ENCODE measurements at places on chromosomes 5 and 9. TPM values are rescaled to one million over a fixed set of nuclear protein-coding genes. Genes with fewer than 3 reads are reported as not detected.

GRCh38 chr5:113181409-113181808, 204.8 kb downstream of the DCP2 start:
- DNase-seq, result no peak
- no peak overlapping the region for H3K27ac ChIP-seq
- no peaks in the 10 kb centered on the region for H3K4me1 ChIP-seq

DNA sequence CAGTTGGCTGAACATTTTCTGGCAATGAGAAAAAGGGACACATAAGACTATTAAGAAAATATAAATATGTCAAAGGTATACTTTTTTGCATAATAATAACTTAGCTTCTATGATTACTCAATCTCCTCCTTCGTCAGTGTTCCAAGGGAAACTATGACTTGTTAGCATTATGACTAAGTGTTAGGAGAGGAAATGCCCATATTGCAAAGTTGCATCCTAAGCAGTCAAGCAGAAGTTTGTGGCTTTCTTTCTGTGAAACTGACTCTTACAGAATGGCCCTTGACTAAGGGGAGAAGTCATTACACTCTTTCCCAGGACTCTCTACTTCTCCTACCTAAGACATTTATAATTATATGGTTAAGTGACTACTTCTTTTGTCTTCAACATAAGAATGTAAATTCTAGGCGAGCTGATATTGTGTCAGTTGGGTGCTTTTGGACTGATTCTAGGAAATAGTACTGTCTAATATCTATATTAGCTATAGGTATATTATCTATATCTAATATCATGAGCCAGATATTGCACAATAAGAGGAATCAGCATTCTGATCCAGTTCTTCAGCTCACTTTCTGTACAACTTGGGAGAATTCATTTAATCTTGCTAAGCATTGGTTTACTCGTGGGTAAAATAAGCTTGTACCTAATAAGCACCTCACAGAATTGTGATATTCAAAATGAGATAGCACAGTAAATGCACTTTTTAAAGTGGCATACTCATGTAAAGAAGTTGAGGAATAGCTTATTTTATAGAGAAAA, 16.4 kb upstream of the SPINK6 start:
- no peak for DNase-seq
- no peaks in the 10 kb centered on the region for H3K36me3 ChIP-seq
- peaks cover 4% of the 10 kb centered on the region for H3K4me1 ChIP-seq
- no peak overlapping the region for H3K27ac ChIP-seq
- H3K4me3 ChIP-seq, result no peak overlapping the region

DNA sequence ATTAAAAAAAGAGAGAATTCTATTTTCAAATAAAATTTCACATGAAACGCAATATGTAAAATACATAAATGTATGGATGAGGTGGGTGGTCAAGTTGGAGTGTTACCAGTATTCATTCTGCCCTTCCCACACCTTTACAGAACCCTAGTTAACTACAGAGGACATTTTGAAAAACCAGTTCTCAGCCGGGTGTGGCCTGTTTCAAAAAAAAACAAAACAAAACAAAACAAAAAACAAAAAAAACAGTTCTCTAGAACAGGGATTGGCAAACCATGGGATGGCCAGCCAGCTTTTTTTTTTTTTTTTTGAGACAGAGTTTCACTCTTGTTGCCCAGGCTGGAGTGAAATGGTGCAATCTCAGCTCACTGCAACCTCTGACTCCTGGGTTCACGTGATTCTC, 28.4 kb upstream of the HK3 start:
- no peak for DNase-seq
- no peak overlapping the region for H3K4me3 ChIP-seq
- no peaks in the 10 kb centered on the region for H3K27me3 ChIP-seq

DNA sequence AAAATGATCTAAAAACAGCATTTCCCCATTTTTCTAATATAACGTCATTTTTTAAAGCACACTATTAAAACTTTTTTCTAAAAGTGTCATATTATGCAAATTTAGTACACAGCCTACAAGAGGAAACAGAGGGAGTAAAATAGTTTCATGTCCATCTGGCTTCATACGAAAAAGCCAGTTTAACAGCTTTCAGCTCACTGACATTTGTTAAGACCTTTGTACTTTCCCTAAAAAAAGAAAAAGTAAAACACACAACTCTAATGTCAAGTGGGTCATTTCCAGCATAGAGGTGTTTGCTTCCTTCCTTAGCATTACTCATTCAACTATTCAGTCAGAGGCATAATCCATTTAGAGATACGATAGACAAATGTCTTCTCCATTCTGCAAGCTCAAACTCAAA, 49.4 kb downstream of the ABHD17B start:
- H3K4me1 ChIP-seq, result peaks cover 11% of the 10 kb centered on the region
- no peak overlapping the region for H3K4me3 ChIP-seq
- H3K27ac ChIP-seq, result no peak overlapping the region
- peaks cover 53% of the 10 kb centered on the region for H3K36me3 ChIP-seq
- H3K27me3 ChIP-seq, result no peaks in the 10 kb centered on the region

GRCh38 chr9:96203867-96204501, 98.0 kb downstream of the HSD17B3 start:
- no peaks in the 10 kb centered on the region for H3K4me1 ChIP-seq
- H3K36me3 ChIP-seq, result no peaks in the 10 kb centered on the region
- H3K4me3 ChIP-seq, result no peak overlapping the region
- DNase-seq, result no peak
- peaks cover 1% of the 10 kb centered on the region for H3K27me3 ChIP-seq
- no peak overlapping the region for H3K27ac ChIP-seq

DNA sequence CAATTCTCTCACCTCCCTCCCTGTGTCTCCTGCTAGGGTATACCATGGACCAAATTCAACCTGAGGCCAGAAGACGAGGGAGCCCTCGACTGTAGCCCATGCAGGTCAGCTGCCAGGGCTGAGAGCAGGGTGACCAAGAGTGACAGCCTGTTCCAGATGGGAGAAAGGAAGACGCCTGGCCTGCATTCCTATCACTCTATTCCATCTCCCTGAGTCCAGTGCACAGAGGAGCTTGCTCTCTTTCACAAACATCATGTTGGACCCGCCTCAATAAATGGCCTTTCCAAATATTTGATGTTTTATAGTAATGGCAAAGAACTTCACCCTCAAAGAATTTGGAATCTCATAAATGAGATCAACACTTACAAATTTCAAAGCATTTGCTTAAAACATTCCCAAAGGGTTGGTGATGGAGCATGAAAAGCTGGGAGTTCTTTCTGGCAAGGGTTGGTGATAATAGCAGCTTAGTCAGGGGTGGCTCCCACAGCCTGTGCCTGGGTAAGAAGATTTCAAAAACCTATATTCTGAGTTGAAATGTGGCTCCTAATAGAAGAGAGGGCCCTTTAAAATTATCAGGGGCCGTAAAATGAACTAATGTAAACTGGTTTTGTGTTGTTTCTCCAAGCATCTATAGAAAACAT, 393.1 kb downstream of the EFNA5 start:
- H3K4me1 ChIP-seq, result no peaks in the 10 kb centered on the region
- H3K27me3 ChIP-seq, result peaks cover 9% of the 10 kb centered on the region
- no peak overlapping the region for H3K27ac ChIP-seq
- H3K4me3 ChIP-seq, result no peak overlapping the region

GRCh38 chr5:167642181-167642580, 649.3 kb upstream of the WWC1 start:
- H3K27ac ChIP-seq, result no peak overlapping the region
- H3K27me3 ChIP-seq, result no peaks in the 10 kb centered on the region
- no peaks in the 10 kb centered on the region for H3K4me1 ChIP-seq
- no peaks in the 10 kb centered on the region for H3K36me3 ChIP-seq

DNA sequence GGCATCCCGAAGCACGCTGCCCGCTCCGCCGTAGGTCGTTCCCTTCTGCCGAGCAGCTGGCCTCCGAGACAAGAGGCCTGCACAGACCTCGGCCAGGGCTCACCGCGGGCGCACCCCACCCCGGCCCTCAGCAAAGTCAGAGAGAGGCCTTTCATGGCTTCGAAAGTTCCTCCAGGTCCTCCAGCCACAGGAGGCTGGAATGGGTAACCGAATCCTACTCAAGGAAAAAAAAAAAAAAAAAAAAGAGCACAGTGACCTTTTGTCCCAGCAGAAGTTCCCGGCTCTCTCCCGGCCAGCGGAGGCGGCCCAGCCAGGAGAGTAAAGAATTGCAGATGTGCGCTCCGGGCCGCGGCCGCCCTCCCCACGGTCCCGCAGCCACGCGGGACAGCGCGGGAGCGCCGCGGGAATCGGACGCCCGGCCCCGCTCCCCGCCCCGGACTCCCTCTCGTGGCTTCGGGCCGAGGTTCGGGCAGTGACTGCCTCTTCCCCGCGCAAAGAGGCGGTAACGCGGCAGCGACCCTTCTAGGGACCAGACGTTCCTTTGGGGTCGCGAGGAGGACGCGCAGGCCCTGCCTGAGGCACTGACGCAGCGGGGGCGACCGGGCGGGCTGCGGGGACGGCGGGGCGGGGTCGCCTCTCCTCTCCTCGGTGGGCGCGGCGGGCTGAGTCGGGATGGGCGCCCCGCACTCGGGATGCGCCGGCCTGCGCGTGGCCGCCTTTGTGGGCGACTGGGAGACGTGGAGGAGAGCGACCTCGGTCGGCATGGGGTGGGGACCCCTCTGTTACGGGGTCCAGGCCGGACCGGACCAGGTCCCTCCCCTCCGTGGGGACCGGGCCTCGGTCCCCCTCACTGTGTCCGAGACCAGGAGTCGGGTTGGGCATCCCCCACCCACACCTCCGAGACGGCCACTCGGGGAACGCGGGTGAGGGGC, 754 bp downstream of the GFPT2 start:
- H3K36me3 ChIP-seq, result peaks cover 1% of the 10 kb centered on the region
- H3K4me3 ChIP-seq, result peak overlapping the region; percentile 51
- DNase-seq, result no peak
- H3K27me3 ChIP-seq, result peaks cover 53% of the 10 kb centered on the region

LCN9 gene
- total RNA-seq, result not detected

GRCh38 chr5:154249826-154250225, 59.3 kb downstream of the GALNT10 start:
- peaks cover 17% of the 10 kb centered on the region for H3K36me3 ChIP-seq
- H3K4me1 ChIP-seq, result peaks cover 3% of the 10 kb centered on the region
- no peak for DNase-seq
- H3K4me3 ChIP-seq, result no peak overlapping the region
- H3K27me3 ChIP-seq, result no peaks in the 10 kb centered on the region

NOXA1 gene
- total RNA-seq, result 1.1 TPM

DNA sequence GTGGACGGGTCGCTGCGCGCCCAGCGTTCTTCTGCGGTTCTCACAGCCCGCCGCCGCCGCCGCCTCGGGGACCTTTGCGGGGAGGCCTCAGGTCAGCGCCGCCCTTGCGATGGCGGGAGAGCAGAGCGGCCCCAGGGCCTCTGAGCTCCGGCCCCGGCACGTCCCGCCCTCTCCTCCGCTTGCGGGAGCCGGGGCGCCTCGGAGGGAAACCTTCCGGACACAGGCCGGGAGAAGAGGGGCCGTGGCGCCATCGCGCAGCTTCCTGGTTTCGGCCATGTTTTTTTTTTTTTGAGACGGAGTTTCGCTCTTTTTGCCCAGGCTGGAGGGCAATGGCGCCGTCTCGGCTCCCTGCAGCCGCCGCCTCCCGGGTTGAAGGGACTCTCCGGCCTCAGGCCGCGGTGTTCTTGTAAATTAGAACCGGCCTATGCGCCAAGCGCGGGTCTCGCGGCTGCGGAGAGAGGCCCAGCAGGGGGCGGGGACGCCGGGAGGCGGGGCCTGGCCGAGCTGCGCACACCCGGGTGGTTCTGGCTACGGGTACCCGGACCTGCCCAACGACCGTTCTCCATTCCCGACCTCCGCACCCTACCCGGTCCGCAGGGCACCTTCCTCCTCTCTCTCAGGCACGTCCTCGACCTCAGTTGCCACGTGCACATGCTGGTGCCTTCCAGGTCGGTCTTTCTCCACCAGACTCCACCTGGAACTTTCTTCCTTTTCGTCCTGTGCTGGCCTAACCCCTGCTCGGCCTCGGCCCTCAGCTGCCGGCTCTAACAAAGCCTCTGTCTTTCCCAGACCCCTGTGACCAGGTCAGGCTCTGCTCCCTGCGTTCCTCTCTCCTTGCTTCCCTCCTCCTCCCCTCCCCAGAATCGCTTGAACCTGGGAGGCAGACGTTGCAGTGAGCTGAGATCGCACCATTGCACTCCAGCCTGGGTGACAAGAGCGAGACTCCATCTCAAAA, 28.8 kb upstream of the MGAT1 start:
- no peaks in the 10 kb centered on the region for H3K27me3 ChIP-seq
- peak; percentile 75 for DNase-seq
- H3K4me1 ChIP-seq, result peaks cover 40% of the 10 kb centered on the region
- peak overlapping the region; percentile 96 for H3K27ac ChIP-seq
- peaks cover 64% of the 10 kb centered on the region for H3K36me3 ChIP-seq

GRCh38 chr5:134490255-134490924, 35.1 kb upstream of the JADE2 start:
- no peaks in the 10 kb centered on the region for H3K36me3 ChIP-seq
- no peaks in the 10 kb centered on the region for H3K27me3 ChIP-seq

FBLL1 gene
- total RNA-seq, result not detected

- peak overlapping the region; percentile 5 for H3K27ac ChIP-seq
- H3K4me1 ChIP-seq, result peaks cover 31% of the 10 kb centered on the region
- peaks cover 28% of the 10 kb centered on the region for H3K36me3 ChIP-seq
Measured at GRCh38 chr5:88251048-88251711, 17.5 kb downstream of the TMEM161B start.

DNA sequence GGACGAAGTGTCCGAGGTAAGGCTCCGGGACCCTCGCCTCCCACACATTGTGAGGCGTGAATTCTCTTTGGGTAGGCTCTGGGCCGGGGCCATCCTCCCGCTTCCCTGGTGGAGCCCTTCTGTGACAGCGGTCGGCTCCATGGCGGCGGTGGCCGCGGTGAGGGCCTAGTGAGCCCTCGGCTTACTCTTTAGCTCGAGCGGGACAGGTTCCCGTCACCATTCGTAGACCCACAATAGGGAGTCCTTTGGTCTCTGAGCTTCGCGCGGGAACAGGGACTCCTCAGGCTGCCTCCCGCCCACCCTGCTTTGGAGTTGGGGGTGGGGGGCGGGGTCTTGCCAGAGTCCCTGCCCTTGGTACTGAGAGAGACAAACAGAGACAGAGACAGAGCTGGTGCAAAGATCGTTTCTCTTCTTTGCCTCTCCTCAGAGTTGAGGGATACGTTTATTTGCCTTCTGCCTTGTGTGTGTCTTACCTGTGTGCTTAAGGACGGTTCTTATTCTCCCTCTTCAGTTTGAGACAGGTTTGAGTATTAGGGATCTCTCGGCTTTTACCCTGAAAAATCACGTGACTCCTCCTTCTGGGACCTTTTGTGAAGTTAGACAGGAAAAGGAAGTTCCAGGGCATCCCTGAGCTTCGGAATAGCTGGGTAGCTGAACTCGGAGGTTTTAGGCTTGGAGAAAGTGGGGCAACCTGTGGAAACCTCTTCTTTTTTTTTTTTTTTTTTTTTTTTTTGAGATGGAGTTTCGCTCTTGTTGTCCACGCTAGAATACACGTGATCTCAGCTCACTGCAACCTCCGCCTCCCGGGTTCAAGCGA, 833 bp downstream of the ANKHD1 start:
- H3K27ac ChIP-seq, result no peak overlapping the region
- no peak overlapping the region for H3K4me3 ChIP-seq
- H3K27me3 ChIP-seq, result no peaks in the 10 kb centered on the region
- H3K36me3 ChIP-seq, result peaks cover 15% of the 10 kb centered on the region
- DNase-seq, result peak; percentile 56
- H3K4me1 ChIP-seq, result peaks cover 33% of the 10 kb centered on the region
